Activated T-helper 1 cell treated with anti-CD3 and anti-CD28 coated beads, Interleukin-12 subunit alpha, Interleukin-12 subunit beta, Interleukin-2, Interleukin-4 antibody, amounts not matched to agents 30 ng/mL and 10 ng/mL and 1 ng/mL, durations not matched to agents 14 hours and 24 hours and 36 hours (primary cell): ENCODE measurements at places on chromosomes 1 and 21. TPM values are rescaled to one million over a fixed set of nuclear protein-coding genes. Genes with fewer than 3 reads are reported as not detected.

Gene HENMT1
- 17.9 and 20.7 TPM in 2 replicates for total RNA-seq

Gene STYXL2
- total RNA-seq, result not detected in 2 replicates

Gene MAB21L3
- not detected in 2 replicates for total RNA-seq

Gene KCND3
- not detected in 2 replicates for total RNA-seq

Gene TEDDM1
- total RNA-seq, result not detected in 2 replicates

DNA sequence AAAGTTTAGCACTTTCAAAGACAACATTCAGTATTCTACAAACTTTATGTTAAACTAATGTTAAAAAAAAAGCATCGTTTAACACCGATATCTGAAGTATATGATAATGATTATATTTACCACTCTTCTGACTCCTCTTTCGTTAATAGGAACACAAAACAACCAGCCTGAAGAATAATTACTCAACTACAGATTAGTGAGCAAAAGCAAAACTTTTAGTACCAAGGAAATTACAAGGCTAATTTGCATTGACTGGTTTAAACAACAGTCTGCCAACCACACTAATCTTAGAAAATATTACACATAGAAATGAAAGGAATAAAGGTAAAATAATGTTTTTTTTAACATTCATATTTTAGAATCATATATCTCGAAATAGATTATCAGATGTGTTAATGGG, 500.7 kb downstream of the LMO4 start:
- no peak for DNase-seq

- DNase-seq, result no peak
Measured at GRCh38 chr1:85303440-85304162, 27.2 kb upstream of the BCL10 start.

- DNase-seq, result no peak
Measured at GRCh38 chr1:31523769-31524168, 52.5 kb upstream of the TINAGL1 start.

DNA sequence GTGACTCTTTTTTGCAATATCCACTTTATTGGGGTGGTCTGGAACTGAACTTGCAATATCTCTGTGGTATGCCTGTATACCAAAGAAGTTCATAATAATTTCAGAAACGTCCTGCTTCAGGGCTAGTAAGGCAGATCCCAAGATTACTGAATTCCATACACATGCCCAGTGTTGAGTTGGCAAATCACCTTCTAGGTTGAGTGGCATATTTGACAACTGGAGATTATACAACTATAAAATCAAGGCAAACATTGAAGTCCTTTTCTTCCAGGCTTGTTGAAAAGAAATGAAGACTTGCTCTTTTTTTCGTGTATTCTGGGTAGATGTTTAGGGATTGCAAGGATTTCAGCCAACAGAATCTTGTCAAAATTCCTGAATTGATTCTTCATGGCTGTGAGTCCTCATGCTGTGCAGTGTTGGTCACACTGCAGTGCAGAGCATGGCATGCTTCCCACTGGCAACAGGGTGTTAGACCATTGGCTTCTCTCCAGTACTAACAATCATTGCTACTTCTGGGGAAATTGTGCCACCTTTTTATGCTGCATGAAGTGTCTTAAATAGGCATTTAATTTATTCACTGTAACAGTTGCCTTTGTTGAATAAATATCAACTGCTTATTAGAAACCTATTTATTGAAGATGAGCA, 367.1 kb upstream of the ADGRL4 start:
- no peak for DNase-seq

DNA sequence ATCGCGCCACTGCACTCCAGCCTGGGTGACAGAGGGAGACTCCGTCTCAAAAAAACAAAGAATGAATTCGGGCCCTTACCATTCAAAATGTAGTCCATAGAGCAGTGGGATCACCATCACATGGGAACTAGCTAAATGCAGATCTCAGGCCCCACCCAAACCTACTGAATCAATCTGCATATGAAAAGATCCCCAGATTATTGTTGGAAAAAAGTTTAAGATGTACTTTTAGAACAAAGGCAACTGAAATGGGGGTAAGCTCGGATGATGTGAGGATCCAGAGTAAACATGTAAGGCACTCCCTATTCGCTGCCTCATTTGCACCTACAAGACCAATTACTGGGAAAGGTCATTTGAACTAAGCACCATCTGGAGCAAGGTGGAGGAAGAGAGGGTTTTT, 803 bp upstream of the FLAD1 start:
- no peak for DNase-seq

DNA sequence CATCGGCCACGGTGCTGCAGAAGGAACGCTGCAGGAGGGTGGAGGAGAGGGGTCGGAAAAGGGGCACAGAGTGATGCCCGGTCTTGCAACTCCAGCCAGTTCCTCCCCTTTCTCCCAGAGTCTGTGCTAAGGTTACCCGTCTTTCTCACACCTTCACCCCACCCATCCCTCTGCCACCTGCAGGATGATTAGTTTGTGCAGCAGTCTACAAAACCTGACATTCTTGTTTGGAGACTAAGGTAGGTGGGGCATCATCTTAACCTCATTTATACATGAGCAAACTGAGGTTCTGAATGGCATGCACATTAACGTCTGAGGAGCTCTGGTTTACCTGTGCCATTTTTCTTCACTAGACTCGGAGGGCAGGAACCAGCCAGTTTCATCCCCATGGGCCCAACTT, 232.3 kb downstream of the GRIK3 start:
- DNase-seq, result no peak

- no peak for DNase-seq
Measured at GRCh38 chr1:85992791-85993190, 163.8 kb downstream of the COL24A1 start.

GRCh38 chr1:176794897-176795508, 332.0 kb downstream of the PAPPA2 start:
- no peak for DNase-seq

- peak; percentile 26 for DNase-seq
Measured at GRCh38 chr1:11059155-11059967, 457 bp downstream of the SRM start.

GRCh38 chr1:228925691-228926090, 190.4 kb downstream of the RHOU start:
- DNase-seq, result no peak

GRCh38 chr21:25893191-25893590, 158.4 kb downstream of the GABPA start:
- DNase-seq, result no peak
